AG04450 (cell line): ENCODE measurements at places on chromosomes 12 and 14.

- DNase-seq: no peak
Observed at GRCh38 chr12:92044435-92044834, 101.2 kb downstream of the BTG1 start.

DNA sequence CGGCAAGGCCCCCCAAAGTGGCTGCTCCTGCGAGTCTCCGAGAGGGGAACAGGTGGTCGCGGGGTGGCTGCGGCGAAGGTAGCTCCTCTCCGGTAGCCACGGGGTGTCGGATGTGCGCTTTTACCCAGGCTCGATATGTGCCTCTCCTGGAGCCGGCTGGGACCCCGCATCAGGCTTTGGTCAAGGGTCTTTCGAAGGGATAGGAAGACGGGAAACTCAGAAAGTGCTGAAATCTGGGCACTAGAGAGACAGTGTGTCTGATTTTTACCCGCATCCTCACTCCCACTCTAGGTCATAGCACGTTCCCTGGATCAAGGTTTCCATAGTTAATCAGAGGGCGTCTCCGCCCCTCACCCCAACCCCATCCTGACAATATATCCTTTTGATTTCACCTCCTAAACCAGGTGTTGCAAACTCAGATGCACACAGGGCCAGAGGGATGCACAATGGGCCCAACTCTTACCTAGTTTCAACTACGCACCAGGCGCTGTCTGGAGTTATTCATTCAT, 156.9 kb downstream of the PTPN11 start:
- no peak for DNase-seq

GRCh38 chr14:96261772-96262655, 6.0 kb downstream of the BDKRB1 start:
- DNase-seq: no peak

- DNase-seq: no peak
Observed at GRCh38 chr12:14408208-14408607, 42.7 kb downstream of the ATF7IP start.

GRCh38 chr14:59484639-59485175, 390 bp downstream of the JKAMP start:
- no peak for DNase-seq

- no peak for DNase-seq
Observed at GRCh38 chr12:78210894-78211302, 380.2 kb downstream of the NAV3 start.

DNA sequence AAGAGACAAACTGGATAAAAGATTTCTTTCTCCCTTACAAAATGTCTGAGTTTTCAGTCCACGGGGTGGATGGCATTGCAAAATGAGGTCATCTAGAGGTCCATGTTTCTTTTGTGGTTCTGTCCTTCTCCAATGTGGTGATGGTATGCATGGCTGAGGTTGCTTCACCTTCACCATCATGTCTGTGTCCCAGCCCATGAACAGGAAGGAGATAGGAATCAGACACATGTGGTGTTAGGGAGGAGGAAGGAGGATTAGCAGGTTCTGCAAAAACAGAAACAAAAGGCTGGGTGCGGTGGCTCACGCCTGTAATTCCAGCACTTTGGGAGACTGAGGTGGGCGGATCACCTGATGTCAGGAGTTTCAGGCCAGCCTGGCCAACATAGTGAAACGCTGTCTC, 11.0 kb upstream of the AEBP2 start:
- no peak for DNase-seq

- DNase-seq: no peak
Observed at GRCh38 chr12:87406926-87407325, 622.3 kb downstream of the C12orf50 start.

DNA sequence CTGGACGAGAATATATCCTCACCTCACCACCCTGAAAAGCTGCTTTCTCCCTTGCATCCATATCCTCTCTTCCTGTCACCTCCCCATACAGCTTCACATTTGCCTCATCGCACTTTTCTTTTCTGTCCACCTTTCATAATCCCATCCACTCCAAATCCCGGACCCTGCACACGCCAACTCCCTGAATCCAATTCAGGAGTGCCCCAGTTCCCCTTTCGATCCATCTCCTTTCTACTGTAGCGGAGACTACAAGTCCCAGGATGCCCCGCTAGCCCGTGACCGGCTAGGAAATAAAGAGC, 2.5 kb downstream of the TMEM253 start:
- DNase-seq: no peak

DNA sequence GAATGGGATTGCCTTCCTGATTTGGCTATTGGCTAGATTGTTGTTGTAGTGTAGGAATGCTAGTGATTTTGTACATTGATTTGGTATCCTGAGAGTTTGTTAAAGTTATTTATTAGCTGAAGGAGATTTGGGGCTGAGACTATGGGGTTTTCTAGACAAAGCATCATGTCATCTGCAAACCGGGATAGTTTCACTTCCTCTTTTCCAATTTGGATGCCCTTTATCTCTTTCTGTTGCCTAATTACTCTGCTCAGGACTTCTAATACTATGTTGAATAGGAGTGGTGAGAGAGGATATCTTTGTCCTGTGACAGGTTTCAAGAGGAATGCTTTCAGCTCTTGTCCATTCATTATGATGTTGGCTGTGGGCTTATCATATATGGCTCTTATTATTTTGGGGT, 265.7 kb upstream of the MGAT4C start:
- DNase-seq: no peak

GRCh38 chr12:44544018-44544417, 332.1 kb downstream of the NELL2 start:
- no peak for DNase-seq

DNA sequence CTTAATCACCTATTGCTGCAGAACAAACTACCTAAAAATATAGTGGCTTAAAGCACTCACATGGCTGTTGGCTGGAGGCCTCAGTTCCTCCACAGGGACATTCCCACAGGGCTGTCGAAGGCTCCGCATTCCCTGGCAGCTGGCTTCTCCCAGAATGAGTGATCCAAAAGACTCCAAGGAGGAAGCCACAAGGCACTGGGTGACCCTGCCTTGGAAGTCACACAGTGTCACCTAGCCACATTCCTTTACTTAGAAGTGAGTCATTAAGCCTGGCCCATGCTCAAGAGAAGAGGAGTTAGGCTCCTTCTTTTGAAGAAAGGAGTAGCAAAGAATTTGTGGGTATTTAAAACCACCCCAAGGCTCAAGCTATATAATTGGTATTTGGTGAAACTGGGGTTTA, 63.9 kb upstream of the MAP1LC3B2 start:
- DNase-seq: no peak

DNA sequence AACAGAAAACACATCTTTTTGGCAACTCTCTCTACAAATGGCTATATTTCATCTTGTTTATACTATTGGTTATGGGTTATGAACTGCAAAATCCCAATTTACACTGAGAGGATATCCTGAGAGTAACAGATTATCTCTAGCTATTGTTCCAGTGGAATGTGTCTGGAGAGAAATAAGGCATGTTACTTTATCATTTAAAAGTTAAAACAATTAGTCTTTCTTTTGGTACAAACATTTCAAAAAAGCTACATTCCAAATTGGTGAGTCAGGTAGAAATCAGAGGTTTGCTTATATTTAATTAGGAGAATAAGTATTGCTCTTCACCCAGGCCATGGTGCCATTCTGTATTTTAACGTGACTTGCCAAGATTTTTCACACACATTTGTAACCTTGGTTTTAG, 411.6 kb downstream of the CCER1 start:
- no peak for DNase-seq

GRCh38 chr12:12275874-12276273, 9.0 kb upstream of the LRP6 start:
- DNase-seq: no peak

- no peak for DNase-seq
Observed at GRCh38 chr12:19316425-19316824, 122.9 kb upstream of the AEBP2 start.

DNA sequence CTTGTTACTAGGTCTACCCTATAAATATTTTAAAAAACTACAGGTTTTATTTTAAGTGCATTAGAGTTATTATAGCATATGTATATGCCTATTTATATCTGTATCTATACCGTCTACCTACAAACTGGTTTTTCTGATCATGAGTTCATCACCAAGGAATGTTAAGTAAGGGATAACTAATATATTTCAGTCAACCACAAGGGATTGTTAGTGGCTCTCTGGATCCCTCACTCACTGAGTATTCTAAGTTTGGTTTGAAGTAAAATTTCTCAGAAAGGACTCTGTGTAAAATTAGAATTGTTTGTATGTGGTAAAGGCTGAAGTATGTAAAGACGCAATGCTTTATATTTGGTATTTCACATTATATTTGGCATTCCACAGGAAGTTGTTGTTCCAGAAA, 4.8 kb downstream of the EPYC start:
- DNase-seq: no peak

- no peak for DNase-seq
Observed at GRCh38 chr14:93303659-93304058, 29.2 kb downstream of the BTBD7 start.

- DNase-seq: peak; percentile 92
Observed at GRCh38 chr12:46556105-46556559, 183.6 kb upstream of the SLC38A2 start.

GRCh38 chr12:5487948-5488625, 56.2 kb downstream of the NTF3 start:
- no peak for DNase-seq

- DNase-seq: no peak
Observed at GRCh38 chr12:95386051-95386450, 87.9 kb upstream of the METAP2 start.

GRCh38 chr12:3730111-3730510, 22.8 kb downstream of the CRACR2A start:
- DNase-seq: no peak

GRCh38 chr14:105846312-105846711, 319.9 kb downstream of the TMEM121 start:
- DNase-seq: no peak

DNA sequence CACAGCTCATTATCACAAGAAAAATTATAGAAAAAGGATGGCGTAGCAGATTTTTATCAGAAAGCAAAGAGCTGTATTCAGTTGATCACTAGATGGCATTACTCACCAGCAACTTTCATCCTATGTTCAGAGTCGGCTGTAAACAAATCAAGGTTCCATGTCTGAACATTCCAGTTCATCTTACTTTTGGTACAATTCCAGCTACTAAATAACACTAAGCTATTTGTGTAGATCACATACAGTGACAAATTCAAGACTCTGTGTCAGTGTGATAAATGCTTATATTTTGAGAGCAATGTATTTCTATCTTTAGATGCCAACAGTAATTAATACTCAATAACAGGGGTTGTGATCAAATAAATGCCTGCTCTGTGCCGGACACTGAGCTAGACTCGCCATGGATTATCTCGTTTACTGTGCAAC, 30.1 kb downstream of the NRDE2 start:
- DNase-seq: peak; percentile 41

DNA sequence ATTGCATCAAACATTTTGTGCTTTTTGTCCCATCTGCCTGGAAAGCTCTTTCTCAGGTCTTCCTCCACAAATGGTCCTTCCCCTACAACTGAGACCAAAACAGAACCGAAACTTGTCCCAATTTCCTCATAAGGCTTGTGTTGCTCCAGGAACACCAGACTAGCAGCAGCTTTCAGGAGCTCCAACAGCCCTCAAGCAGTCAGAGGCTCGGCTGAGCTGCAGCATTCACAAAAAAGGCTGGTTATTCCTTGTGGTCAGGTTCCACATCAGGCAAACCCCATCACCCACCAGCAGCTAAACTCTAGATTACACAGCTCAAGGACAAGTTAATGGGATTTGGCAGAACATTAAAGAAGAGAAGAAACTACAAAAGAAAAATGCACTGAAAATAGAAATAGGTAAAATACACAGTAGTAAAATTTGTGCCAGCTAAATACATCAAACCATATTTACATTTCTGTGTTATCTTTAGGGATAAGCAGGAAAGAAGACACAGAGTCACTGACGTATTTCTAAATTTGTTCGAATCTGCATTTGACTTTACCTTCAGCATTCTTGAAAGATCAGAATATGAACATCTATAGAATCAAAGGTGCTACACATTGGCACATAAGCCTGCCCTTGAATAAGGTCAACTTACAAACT, 141.2 kb downstream of the STXBP6 start:
- no peak for DNase-seq

- no peak for DNase-seq
Observed at GRCh38 chr12:68673788-68674187, 13.0 kb upstream of the NUP107 start.

- no peak for DNase-seq
Observed at GRCh38 chr14:75434138-75434889, 6.5 kb downstream of the JDP2 start.

GRCh38 chr12:11986165-11986564, 84.6 kb upstream of the BCL2L14 start:
- no peak for DNase-seq

DNA sequence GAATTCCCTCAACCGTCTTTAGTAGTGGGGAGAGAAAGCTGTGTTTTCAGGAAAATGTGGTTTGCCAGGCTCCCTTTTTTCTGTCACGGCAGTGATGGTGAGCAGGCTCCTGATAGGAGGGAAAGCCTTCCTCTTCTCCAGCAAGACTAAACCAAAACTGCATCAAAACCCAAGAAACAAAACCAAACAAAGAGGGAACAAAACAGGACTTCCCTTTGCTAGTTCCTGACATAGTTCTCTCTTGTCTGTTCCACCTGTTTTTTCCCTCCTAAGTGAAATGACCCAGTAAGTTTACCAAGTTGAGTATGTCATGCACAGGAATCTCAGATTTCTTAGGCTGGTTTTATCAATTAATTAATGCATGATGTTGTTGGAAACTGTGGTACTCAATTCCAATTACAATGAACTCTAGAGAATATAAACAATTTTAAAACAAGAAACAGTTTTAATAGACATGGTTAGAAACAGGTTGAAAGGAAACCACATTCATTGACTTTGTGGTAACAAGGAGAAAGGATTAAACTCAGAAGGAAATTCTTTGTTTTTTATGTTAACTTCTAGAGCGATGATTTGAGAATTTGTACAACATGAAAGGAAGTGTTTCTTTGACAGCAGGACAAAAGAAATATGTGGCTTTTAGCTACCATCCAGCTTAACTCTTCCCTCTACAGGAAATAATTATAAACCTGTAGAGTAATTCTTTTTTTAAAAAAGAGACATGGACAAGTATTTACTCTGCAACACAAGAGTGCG, 23.0 kb upstream of the CSRP2 start:
- DNase-seq: no peak

DNA sequence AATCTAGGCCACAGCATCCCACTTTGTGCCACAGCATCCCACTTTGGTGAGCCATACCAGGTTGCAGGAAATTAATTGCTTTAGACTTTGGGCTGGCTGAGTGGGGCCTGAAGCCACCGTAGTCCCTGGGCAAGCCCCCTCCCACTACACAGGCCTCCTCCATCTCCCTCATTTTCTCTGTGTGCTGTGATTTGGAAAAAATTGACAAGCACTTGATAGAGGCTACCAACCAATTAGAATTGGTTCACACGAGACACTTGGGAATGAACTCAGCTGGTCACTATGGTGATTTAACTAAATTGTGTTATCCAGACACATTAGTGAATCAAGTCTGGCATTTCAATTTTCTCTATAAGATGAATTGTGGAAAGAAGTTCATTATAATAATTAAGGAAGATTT, 481.1 kb downstream of the DIO2 start:
- no peak for DNase-seq

- DNase-seq: no peak
Observed at GRCh38 chr12:116261525-116262100, 15.9 kb downstream of the MED13L start.
